ENCODE measurements at places on chromosomes 3 and 15.

DNA sequence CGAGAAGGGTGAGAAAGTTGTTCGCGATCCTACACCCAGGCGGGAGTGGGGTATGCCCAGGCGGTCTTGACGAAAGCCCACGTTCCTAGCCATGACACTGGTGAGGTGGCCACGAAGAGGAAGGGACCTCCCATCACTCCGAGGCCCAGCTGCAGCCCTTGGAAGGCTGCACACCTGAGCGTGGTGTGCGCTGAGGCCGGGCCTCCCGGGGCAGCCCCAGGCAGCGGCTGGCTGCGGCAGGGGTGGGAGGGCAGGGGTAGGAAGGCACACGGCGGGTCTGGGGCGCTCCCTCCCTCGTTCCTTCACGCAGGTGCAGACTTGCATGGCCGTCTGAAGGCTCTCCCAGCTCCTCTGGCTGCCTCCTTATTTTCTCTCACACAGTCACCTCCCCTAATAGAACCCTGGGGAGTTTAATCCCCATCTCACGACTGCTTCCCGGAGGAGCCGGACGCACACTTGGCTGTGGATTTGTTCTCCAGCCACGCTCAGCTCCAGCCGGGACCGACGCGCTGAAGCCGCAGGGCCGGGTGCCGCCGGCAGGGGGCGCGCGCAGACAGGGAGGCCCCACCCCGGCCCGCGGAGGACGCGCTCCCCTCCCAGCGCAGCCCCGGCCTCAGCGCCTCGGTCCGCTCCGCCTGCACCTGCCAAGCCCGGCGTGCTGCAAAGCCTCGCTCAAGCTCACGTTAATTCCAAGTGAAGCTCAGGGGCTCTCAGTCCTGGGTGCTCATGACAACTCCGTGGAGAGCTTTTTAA lies 37.8 kb upstream of the MUC4 start:
- no peak for DNase-seq

DNA sequence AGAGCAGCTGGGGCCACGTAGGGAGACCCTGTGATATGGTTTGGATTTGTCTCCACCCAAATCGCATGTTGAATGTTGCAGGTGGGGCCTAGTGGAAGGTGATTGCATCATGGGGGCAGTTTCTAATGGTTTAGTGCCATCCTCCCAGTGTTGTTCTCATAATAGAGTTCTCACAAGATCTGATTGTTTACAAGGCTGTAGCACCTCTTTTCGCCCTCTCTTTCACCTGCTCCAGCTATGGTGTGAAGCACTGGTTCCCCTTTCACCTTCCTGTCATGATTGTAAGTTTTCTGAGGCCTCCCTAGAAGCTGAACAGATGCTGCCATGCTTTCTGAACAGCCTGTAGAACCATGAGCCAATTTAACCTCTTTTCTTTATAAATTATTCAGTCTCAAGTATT lies 198.9 kb upstream of the CBLB start:
- no peak for DNase-seq

- no peak for DNase-seq
Observed at GRCh38 chr3:126019683-126020082, 50.7 kb downstream of the ROPN1B start.

- DNase-seq: no peak
Observed at GRCh38 chr15:35657679-35658311, 111.8 kb upstream of the DPH6 start.

GRCh38 chr3:126125781-126126251 lies 41.9 kb upstream of the SLC41A3 start:
- no peak for DNase-seq

GRCh38 chr3:146640361-146640760 lies 35.2 kb upstream of the PLSCR5 start:
- no peak for DNase-seq

GRCh38 chr15:25899870-25900269 lies 36.7 kb upstream of the ATP10A start:
- no peak for DNase-seq

- no peak for DNase-seq
Observed at GRCh38 chr3:16059711-16060357, 114.6 kb upstream of the GALNT15 start.

DNA sequence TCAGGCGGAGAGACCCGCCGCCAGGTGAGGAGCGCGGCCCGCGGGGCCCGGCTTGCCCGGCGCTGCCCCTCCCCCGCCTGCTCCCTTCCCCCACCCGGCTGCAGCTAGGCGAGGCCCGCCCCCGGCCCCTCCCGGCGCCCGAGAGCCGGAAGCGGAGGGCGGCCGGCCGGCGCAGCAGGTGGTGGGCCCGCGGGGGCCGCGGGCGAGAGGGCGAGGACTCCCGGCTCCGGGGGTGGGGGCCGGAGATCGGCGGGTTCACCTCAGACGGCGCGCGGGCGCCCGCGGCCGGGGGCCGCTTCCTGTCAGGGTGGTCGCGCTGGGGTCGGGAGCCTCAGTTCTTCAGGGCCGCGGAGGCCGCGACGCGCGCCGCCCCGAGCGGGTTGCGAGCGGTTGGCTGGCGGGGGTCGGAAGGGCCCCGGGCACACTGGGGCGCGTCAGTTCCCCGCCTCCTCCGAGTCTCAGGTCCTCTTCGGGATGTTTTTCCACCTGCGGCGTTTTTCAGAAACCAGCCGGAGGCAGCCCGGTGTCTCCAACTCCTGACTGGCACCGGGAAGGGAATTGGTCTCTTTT lies 395 bp downstream of the ZFAND6 start:
- peak; percentile 66 for DNase-seq

- DNase-seq: peak; percentile 9
Observed at GRCh38 chr15:77021803-77022381, 27.0 kb downstream of the PSTPIP1 start.

DNA sequence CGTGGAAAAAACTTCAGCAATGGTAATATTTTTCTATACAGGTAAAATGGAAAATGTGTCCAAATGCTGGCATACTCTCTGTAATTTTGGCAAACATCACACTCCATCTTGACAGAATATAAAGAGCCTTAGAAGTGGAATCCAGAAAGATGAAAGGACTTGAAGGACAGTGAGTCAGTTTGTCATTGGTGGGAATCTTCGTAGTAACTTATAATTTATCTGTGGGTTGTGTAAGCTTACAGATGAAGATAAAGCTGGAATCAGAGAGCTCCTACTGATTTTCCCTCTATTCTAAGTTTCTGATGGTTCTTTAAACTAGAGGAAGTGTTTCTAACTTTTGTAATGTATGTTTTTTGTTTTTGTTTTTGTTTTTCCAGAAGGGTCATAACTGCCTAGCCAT lies 8.7 kb upstream of the PDZRN3 start:
- no peak for DNase-seq

DNA sequence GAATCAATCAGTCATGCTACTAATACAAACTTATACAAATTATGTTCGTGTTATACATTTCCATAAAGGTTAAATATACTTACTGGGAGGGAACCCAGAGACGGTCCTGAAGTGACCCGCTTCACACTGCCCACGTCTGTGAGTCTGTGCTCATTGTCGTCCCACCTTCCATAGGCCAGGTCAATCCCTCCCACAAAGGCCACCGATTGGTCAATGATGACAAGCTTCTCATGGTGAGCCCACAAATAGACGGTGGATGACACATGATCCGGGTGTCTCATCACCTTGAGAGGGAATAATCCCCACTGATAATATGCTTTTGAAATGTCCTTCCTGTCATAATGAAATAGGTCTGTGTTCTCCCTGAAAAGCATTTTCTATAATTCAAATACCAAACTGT lies 121.7 kb downstream of the PLD1 start:
- no peak for DNase-seq

GRCh38 chr15:93378558-93378957 lies 289.5 kb upstream of the RGMA start:
- DNase-seq: no peak

DNA sequence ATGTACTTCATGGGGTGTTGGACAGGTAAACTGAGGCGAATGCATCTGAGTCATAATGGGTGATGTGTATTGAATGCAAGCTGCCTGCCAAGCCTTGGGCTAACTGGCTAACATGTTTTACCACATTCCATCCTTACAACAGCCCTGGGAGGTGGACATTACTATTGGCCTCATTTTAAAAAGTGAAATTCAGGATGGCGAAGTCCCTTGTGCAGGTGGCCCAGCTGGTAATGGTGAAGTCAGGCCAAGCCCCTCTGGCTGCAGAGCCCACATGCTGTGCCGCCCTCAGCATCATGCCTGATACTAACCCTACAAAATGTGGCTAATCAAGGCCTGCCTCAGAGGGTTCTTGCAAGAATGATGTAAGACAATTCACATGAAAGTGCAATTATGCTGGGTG lies 60.0 kb upstream of the CHD2 start:
- no peak for DNase-seq

GRCh38 chr3:112319516-112320276 lies 13.3 kb upstream of the CD200 start:
- DNase-seq: no peak

- DNase-seq: no peak
Observed at GRCh38 chr3:123157598-123158287, 44.0 kb upstream of the SEC22A start.

DNA sequence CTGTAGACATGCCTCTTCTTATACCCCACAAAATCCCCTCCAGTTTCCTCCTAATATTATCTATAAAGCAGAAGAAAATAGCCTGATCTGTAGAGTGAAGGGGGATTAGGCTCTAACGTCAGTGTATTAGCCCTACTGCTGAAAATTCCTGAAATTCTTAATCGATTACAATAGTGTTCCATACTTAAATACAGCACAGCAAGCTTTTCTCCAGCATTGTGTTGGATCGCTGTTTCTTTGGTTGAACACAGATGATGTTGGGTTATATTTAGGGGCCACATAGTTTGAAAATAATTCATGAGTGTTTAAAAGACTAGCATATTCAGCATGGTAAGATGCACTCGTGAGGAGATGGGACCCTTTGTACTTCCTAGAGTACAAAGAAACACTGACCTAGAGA lies 52.5 kb downstream of the PIAS1 start:
- DNase-seq: no peak

GRCh38 chr3:3355442-3355841 lies 176.0 kb upstream of the CRBN start:
- no peak for DNase-seq

- DNase-seq: no peak
Observed at GRCh38 chr15:42724276-42724675, 12.7 kb downstream of the CDAN1 start.
